Glomerular endothelial cell (primary cell): ENCODE measurements at places on chromosomes 5 and 9. TPM values are rescaled to one million over a fixed set of nuclear protein-coding genes. Genes with fewer than 3 reads are reported as not detected.

MUSK gene
- not detected in 2 replicates for total RNA-seq

ARHGEF39 gene
- 0.39 and 0.58 TPM in 2 replicates for total RNA-seq

PLAC8L1 gene
- total RNA-seq, result not detected in 2 replicates

ZDHHC11B gene
- total RNA-seq, result not detected in 2 replicates

LHX2 gene
- not detected in 2 replicates for total RNA-seq

IL31RA gene
- 0.76 and 3.5 TPM in 2 replicates for total RNA-seq

NR2F1-AS1 gene
- total RNA-seq, result 15.1 and 23.0 TPM in 2 replicates

SUB1 gene
- 206 and 228 TPM in 2 replicates for total RNA-seq

SOX30 gene
- total RNA-seq, result not detected in 2 replicates

PPP2R2B gene
- 0.12 and 0.19 TPM in 2 replicates for total RNA-seq

RNF224 gene
- not detected in 2 replicates for total RNA-seq

HAVCR2 gene
- total RNA-seq, result not detected in 2 replicates

NTNG2 gene
- 0.58 and 0.63 TPM in 2 replicates for total RNA-seq

CCL27 gene
- not detected in 2 replicates for total RNA-seq

CARD9 gene
- total RNA-seq, result 0.15 and 0.23 TPM in 2 replicates

TERT gene
- total RNA-seq, result not detected in 2 replicates

PCDHA11 gene
- total RNA-seq, result 0.23 TPM in 1 of 2 replicates, not detected in the other

PCDHGB6 gene
- total RNA-seq, result 1.8 and 6.2 TPM in 2 replicates

TMEM232 gene
- total RNA-seq, result 0.41 TPM in 1 of 2 replicates, not detected in the other

GIN1 gene
- 2.6 and 2.7 TPM in 2 replicates for total RNA-seq
